ENCODE measurements at places on chromosomes 11 and 22.

GRCh38 chr11:32109592-32109991 is 18.7 kb downstream of the RCN1 start:
- DNase-seq, result no peak

DNA sequence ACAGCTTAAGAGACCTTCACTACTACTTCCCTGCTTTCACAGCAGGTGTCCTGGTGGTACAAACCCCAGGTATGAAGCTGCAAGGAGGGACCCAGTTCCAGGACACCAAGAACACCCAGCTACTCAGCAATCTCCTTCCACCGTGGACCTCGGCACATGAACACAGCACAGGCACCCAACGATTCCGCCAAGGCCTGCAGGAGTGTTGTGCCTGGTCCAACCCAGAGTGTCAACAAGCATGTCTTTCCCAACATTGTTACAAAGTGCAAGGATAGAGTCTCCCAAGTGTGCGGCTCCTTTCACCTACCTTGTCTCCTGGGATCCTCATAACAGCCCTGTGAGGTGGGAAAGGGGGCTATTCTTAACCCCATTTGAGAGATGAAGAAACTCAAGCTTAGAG is 11.8 kb downstream of the PATZ1 start:
- no peak for DNase-seq

GRCh38 chr11:117831661-117832415 is 7.3 kb upstream of the FXYD2 start:
- no peak for DNase-seq

GRCh38 chr11:75150879-75151278 is at the start of gene SLCO2B1:
Gene SLCO2B1 (plus strand): TSS chr11:75151107. CDS start chr11:75151382, 275 bp downstream.
- DNase-seq, result no peak

- no peak for DNase-seq
Measured at GRCh38 chr22:32627091-32627490, 152.5 kb downstream of the FBXO7 start.

- DNase-seq, result no peak
Measured at GRCh38 chr22:28129319-28129962, 210.4 kb upstream of the PITPNB start.

DNA sequence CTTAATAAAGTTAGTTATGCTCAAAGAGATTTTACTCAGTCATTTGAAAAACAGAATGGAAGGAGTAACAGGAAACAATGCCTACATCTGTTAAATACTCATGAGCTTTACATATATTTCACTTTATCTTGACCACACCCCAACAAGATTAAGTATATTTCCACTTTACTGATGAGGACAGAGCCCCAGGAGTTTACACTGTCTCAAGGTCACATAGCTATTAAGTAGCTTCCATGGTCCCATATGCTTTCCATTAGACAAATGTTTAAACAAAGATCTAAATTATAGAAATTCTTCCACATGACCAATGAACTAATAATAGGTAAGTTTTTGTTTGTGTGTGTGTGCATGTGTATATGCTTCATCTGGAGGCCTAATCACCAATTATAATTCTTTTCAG is 30.2 kb downstream of the MRTFA start:
- no peak for DNase-seq

DNA sequence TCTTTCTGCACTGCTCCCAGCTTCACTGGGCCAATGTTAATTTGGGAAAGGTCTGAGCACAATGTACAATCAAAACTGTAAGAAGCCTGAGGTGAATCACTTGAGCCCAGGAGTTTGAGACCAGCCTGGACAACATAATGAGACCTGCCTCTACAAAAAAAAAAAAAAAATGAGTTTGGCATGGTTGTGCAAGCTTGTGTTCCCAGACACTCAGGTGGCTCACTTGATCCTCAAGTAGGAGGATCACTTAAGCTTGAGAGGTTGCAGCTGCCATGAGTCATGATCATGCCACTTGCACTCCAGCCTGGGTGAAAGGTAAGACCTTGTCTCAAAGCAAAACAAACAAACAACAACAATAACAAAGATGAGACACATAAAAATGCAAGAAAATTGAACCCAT is 38.6 kb upstream of the SC5D start:
- DNase-seq, result no peak

DNA sequence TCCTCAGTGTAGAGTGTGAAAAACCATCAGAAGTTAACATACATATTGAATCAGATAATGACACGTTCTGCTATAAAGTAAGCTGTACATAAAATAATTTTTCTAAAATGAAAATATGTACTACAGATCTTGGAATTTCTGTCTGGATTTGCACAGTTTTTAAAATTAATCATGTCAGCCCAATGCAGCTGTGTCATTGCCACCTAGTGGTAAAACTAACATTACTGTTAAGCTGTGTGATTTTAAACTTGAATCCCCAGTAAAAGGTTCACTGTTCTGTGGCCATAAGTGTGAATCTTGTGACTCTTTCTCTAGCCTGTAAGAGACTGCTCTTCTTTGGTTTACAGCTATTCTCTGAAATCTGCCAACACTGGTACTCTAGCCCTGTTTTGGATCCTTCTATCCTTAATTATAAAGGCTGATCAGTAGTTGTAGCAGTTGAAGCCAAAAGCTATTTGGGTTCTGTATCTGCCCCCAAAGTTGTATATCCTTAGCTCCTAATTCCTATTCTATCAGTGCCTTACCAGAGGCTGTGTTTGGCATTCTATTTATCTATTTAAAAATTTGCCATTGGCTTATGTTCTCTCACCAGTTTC is 4.0 kb downstream of the JRKL start:
- peak; percentile 29 for DNase-seq

- DNase-seq, result peak; percentile 32
Measured at GRCh38 chr11:47464483-47464882, 15.5 kb upstream of the RAPSN start.

- no peak for DNase-seq
Measured at GRCh38 chr11:132068556-132068955, 698.1 kb downstream of the NTM start.

- DNase-seq, result no peak
Measured at GRCh38 chr22:44599500-44600140, 101.6 kb upstream of the RTL6 start.

GRCh38 chr11:128714881-128715280 is 21.0 kb downstream of the FLI1 start:
- peak; percentile 100 for DNase-seq

- peak; percentile 78 for DNase-seq
Measured at GRCh38 chr11:26227301-26227746, 104.6 kb upstream of the ANO3 start.

DNA sequence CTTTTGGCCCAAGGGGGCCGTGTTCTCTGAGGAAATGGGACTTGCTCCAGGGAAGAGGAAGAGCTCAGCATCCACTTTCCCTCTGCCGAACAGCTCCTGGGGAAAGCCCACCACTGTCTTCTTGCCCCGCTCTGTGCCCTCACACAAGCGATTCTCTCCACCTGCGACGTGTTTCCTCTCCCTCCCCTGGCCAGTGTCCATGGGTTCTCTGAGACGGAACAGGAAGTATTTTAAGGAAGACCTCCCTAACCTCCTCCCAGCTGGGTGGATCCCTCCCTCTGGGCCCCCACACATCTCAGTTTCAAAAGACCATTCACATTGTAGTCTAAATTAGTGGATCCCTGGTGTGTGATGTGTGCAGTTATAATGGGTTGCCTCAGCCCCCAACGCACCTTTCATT is 1.6 kb downstream of the TP53AIP1 start:
- no peak for DNase-seq

- DNase-seq, result no peak
Measured at GRCh38 chr11:80960381-80961029, 1519.7 kb upstream of the TENM4 start.

- DNase-seq, result peak; percentile 39
Measured at GRCh38 chr11:96293598-96294021, 49.4 kb downstream of the MAML2 start.

- no peak for DNase-seq
Measured at GRCh38 chr22:19058713-19059451, 63.3 kb downstream of the DGCR2 start.

GRCh38 chr11:23278121-23278520 is 417.8 kb upstream of the CCDC179 start:
- peak; percentile 71 for DNase-seq

DNA sequence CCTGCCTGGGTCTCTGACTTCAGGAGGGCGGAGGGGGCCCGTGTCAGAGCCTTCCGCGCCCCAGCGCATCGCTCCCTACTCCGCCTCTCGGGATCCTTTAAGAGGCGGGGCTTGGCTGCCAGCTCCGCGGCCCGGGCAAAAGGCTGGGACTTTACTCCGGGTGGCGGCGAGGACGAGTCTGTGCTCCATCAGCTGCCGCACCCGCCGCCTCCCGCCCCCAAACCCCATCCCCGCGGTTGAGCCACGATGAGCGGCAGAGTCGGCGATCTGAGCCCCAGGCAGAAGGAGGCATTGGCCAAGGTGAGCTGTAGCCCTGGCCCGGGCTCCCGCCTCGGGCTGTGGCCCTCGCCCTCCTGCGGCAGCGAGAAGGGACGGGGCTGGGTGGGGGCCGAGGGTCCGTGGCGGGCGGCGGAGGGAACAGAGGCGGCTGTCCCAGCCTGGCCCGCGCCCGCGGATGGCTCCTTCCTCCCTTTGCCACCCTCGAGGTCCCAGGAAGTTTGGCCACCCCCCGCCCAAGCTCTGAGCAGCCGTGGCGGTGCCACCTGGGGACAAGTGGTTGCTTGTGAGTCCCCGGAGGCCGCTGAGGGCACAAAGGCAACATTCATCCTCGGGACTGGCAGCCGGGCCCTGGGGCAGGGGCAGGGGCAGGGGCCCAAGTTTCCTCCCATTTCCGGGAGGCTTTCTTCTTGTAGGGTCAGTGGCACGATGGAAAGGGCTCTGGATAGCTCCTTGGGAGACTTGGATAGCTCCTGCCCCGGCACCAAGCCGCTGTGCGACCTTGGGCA is at the start of gene SEC14L2:
Gene SEC14L2 (plus strand): TSS at position 148 of the 785 bp plus-strand sequence. CDS start 99 bp downstream, at position 247.
- DNase-seq, result no peak

DNA sequence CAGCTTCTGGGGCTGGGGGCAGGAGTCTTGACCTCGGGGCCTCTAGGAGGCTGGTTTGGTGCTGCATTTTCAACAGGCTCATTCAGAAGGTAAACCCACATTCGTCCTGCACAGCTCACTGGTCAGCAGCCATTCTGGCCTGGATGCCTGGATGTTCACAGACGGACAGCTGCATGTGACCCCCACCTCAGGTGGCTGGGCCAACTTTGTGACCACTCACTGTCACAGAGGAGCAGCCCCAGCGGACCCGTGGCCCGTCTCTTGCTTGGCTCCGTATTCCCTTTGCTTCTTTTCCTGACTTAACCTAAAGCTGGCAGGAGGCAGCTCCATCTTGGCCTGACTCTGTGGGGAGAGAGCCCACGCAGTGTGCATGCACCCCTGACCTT is 8.2 kb downstream of the DGCR8 start:
- DNase-seq, result no peak

DNA sequence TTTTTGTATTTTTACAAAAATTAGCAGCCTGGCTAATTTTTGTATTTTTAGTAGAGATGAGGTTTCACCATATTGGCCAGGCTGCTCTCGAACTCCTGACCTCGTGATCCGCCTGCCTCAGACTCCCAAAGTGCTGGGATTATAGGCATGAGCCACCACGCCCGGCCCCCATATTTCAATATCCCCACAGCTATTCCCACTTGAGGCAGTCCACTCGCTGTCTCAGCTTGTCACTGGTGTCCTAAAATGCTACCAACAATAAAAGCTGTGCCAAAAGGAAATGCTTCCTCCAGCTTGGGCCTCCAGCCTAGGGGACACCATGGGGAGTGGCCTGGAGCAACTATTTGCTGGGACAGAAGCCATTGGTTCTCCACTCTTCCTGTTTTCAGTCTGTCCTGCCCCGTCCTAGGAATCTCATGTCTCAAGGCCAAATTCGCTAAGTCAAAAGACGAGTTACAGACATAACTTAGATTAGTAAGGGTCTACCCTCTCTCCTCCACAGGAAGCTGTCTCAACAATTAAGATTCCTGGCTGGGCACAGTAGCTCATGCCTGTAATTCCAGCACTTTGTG is 7.3 kb upstream of the SPINDOC start:
- DNase-seq, result no peak

DNA sequence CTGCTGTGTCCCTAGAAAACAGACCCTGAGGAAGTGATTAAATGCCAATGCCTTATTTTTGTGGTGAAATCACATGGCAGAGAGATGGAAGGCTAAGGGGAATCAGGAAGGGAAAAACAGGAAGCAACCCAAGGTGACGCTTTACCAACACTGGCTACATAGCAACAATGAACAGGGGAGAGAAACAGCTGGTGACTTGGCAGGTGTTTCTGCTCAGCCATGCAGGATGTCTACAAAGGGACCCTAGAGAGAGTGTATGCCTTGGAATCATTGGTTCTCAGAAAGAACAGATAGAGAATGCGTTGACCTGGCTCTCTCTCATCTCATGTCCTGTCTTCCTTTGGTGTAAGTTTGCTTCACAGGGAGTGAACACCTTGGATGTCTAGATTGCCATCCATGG is 911.9 kb downstream of the OPCML start:
- DNase-seq, result no peak

- peak; percentile 97 for DNase-seq
Measured at GRCh38 chr11:102760344-102761035, 19.9 kb downstream of the MMP10 start.

DNA sequence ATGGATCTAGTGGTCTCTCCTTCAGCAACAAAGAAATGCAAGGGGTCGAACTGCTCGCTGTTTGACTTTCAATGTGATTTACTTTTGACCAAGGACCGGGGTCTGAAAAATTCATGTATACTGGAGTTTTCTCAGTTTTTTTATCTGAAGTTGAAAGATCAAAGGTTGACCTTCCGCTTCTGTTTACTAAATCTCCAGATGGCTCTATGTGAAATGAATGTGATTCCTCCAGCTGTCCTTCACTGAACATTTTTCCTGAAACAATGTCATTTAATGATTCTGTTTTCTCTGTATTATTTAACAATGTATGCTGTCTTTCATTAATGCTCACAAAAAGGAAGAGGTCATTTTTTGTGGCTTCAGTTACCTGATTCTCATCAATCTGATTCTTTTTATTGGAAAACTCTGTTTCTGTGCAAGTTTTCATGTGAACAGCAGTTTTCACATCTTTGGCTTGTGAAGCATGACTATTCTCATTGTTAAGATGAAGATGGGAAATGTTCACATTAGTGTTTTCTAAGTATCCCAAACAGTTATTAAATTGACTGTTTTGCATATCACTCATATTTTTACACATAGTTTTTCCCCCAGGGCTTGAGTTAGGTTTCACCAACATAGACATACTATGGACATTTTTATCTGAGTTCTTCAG is 30.0 kb downstream of the EIF3M start:
- DNase-seq, result no peak

DNA sequence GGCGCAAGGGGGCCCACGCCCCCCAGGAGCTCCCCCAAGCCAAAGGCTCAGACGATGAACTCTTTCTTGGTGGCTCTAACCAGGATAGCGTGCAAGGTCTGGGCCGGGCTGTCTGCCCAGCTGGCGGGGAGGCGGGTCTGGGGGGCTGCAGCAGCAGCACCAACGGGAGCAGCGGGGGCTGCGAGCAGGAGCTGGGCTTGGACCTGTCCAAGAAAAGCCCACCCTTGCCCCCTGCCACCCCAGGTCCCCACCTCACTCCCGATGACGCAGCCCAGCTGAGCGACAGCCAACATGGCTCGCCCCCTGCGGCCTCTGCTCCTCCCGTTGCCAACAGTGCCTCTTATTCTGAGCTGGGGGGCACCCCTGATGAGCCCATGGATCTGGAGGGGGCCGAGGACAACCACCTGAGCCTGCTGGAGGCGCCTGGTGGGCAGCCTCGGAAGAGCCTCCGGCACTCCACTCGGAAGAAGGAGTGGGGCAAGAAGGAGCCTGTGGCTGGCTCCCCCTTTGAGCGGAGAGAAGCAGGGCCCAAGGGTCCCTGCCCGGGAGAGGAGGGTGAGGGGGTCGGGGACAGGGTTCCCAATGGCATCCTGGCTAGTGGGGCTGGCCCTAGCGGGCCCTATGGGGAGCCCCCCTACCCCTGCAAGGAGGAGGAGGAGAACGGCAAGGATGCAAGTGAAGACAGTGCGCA is 21.6 kb upstream of the TMEM191C start:
- DNase-seq, result no peak

All from astrocyte (in vitro differentiated cells and primary cell).